ENCODE measurements at places on chromosomes 1 and 21. TPM values are rescaled to one million over a fixed set of nuclear protein-coding genes. Genes with fewer than 3 reads are reported as not detected.
A peak's percentile ranks its signal among the peaks of the same experiment; 100 is the strongest.

The FAM151A gene
- total RNA-seq, result 0.63 TPM

GRCh38 chr1:1527092-1527816 lies 13.2 kb downstream of the TMEM240 start:
- H3K4me3 ChIP-seq, result no peak overlapping the region
- no peaks in the 10 kb centered on the region for H3K27me3 ChIP-seq
- DNase-seq, result no peak
- peaks cover 29% of the 10 kb centered on the region for H3K36me3 ChIP-seq
- H3K27ac ChIP-seq, result no peak overlapping the region

GRCh38 chr1:66206563-66207144 lies 327.3 kb upstream of the SGIP1 start:
- H3K27ac ChIP-seq, result no peak overlapping the region
- H3K4me3 ChIP-seq, result no peak overlapping the region
- H3K27me3 ChIP-seq, result no peaks in the 10 kb centered on the region
- H3K36me3 ChIP-seq, result no peaks in the 10 kb centered on the region

DNA sequence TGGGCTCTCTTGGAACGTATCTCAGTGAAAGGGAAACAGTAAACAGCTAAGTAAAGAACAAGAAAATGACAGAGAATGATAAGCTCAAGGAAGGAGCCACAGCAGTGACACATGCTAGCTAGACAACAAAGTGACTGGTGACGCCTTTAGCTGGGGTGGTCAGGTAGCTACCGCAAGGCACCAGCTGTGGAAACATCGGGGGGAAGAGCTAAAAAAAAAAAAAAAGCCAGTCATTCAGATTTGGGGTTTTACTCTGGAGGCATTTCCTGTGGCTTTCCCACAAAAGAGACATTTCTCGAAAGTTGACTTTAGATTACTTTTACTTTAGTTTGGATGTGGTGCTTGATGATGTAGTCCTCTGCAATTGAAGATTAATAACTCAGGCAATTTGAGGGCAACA lies 2.1 kb downstream of the FHAD1 start:
- DNase-seq, result no peak
- no peak overlapping the region for H3K27ac ChIP-seq
- no peaks in the 10 kb centered on the region for H3K27me3 ChIP-seq

The MAEL gene
- 6.7 TPM for total RNA-seq

DNA sequence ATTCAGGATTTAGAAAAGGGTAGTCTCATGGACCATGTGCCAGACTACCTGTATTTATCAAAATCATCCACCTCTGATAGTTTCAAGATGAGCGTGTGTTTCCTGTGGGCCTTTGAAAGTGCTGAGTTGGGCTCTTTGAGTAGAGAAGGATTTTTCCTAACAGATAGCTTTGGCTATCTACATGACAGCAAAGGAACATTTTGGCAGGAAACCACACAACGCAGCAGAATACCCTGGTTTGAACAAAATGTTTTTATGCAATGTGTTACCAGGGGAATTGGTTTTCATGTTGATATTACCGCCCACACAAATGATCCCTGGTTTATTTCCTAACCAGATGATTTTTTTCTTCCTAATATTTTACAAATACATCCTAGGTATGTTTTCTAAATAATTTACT lies 431.4 kb downstream of the NEGR1 start:
- no peaks in the 10 kb centered on the region for H3K27me3 ChIP-seq
- H3K4me3 ChIP-seq, result no peak overlapping the region
- H3K4me1 ChIP-seq, result no peaks in the 10 kb centered on the region
- peak; percentile 58 for DNase-seq
- no peaks in the 10 kb centered on the region for H3K36me3 ChIP-seq

The GABPA gene
- total RNA-seq, result 18.1 TPM

The USH2A gene
- total RNA-seq, result 2.4 TPM

DNA sequence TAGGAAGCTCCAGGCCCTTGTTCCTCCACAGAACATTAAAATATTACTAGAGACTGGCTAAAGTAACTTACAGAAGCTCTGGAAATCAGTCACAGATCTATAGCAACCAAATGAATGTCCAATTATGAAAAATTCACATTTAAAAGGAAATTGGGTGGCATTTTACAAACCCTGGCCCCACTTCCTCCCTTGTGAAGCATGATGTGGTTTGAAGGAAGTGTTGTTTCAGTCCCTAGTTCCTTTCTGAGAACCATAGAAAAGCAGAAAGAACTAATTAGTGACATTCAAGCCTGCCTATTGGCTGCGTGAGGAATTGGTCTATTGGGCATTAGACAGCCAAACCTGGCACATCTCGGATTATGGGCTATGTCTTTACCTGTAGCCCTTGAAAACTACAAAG lies 649.7 kb upstream of the NEGR1 start:
- DNase-seq, result no peak
- H3K4me1 ChIP-seq, result no peaks in the 10 kb centered on the region
- no peak overlapping the region for H3K4me3 ChIP-seq
- no peaks in the 10 kb centered on the region for H3K27me3 ChIP-seq
- no peaks in the 10 kb centered on the region for H3K36me3 ChIP-seq

GRCh38 chr1:182211386-182211785 lies 149.9 kb upstream of the ZNF648 start:
- DNase-seq, result no peak
- H3K4me3 ChIP-seq, result no peak overlapping the region
- no peaks in the 10 kb centered on the region for H3K27me3 ChIP-seq
- no peak overlapping the region for H3K27ac ChIP-seq

Measured in right atrium auricular region (tissue), 2 donors.